ENCODE measurements at places on chromosomes 4 and X. TPM values are rescaled to one million over a fixed set of nuclear protein-coding genes. Genes with fewer than 3 reads are reported as not detected.

Gene ATRX
- total RNA-seq: 70.6 TPM

Gene NUP62CL
- total RNA-seq: 2.5 TPM

Gene MEPE
- total RNA-seq: not detected

- DNase-seq: no peak
- no peaks in the 10 kb centered on the region for H3K27me3 ChIP-seq
- H3K4me3 ChIP-seq: no peak overlapping the region
These were observed 110.7 kb downstream of the CFAP299 start for GRCh38 chr4:80446248-80446647.

- H3K4me3 ChIP-seq: no peak overlapping the region
- peak overlapping the region; percentile 74 for H3K27ac ChIP-seq
- DNase-seq: no peak
- H3K27me3 ChIP-seq: no peaks in the 10 kb centered on the region
- H3K4me1 ChIP-seq: peaks cover 40% of the 10 kb centered on the region
These were observed 61.8 kb downstream of the CAMK2D start for GRCh38 chr4:113699772-113700171.

DNA sequence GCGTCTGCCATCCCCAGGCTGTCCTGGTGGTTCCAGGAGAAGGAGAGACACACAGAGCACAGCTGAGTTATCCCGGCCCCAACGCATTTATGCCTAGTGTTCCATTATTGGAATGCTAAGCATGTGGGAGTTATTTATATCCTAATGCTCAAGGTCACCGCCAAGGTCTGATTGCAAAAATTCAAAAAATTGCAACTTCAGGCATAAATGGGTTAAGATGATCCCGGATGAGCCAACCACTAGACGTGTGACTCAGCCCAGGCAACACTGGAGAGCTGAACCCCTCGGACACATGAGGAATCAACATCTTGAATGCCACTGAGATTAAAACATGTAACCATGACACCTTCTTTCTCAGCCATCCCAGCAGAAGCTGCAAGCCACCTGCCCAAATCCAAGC, 3.8 kb upstream of the ZCCHC4 start:
- peaks cover 5% of the 10 kb centered on the region for H3K27me3 ChIP-seq
- H3K36me3 ChIP-seq: no peaks in the 10 kb centered on the region
- DNase-seq: no peak
- H3K4me1 ChIP-seq: peaks cover 12% of the 10 kb centered on the region
- no peak overlapping the region for H3K4me3 ChIP-seq
- no peak overlapping the region for H3K27ac ChIP-seq

GRCh38 chrX:31423609-31424189, 351.9 kb upstream of the FTHL17 start:
- no peaks in the 10 kb centered on the region for H3K36me3 ChIP-seq
- no peaks in the 10 kb centered on the region for H3K4me1 ChIP-seq
- no peak overlapping the region for H3K27ac ChIP-seq
- H3K27me3 ChIP-seq: no peaks in the 10 kb centered on the region
- peak; percentile 33 for DNase-seq
- no peak overlapping the region for H3K4me3 ChIP-seq

GRCh38 chr4:88110826-88111225, 47.6 kb downstream of the ABCG2 start:
- no peaks in the 10 kb centered on the region for H3K36me3 ChIP-seq
- DNase-seq: no peak
- no peak overlapping the region for H3K27ac ChIP-seq
- peaks cover 15% of the 10 kb centered on the region for H3K4me1 ChIP-seq
- no peaks in the 10 kb centered on the region for H3K27me3 ChIP-seq
- no peak overlapping the region for H3K4me3 ChIP-seq

DNA sequence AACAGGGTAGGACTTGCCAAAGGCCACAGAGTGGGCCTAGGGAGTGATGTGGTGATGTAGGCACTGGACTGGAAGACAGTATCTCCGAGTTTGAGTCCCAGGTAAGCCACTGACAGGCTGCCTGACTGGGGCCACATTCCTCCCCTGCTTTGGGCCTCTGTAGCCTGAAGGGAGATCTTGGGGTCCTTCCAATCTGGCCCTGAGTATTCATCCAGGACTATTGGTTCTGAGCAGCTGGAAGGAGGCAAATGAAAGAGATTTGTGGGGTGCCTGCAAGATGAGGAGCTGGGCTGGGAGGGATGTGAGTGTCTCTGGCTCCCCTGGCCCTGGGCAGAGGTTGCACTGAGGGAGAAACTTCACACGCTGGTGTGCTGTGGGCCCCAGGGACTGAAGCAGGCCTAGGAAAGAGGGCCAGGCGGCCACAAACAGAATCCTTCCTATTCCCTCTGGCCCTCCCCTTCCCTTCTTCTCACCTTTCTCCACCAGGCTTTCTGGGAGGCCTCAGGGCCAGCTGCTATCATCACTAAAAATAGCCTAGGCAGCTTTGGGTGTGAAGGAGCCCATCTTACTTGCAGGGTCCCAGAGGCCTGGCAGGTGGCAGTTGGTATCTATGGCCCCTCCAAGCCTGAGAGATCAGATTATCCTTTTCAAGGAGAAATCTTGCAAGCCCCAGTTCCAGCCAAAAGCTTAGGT, 70.1 kb downstream of the PJA1 start:
- H3K36me3 ChIP-seq: no peaks in the 10 kb centered on the region
- H3K27me3 ChIP-seq: no peaks in the 10 kb centered on the region
- H3K27ac ChIP-seq: no peak overlapping the region
- H3K4me3 ChIP-seq: no peak overlapping the region

DNA sequence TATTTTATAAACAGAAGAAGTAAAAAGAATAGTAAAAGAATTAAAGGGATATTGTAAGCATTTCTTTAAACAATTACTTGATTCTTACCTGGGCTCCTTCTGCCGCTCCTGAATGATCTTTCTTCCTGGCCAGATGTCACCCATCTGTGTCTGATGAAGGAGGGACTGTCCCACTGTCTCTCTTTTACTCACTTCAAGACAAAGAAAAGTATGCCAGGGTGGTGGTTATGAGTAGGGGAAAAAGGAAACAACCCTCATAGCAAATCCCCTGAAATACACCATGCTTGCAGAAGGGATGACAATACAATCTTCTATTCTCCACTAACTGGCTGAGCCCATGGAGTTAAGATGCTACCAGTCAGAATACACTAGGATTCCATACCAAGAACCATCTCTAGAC, 31.1 kb downstream of the SYTL4 start:
- no peaks in the 10 kb centered on the region for H3K4me1 ChIP-seq
- H3K27me3 ChIP-seq: peaks cover 18% of the 10 kb centered on the region
- no peak overlapping the region for H3K27ac ChIP-seq
- H3K4me3 ChIP-seq: no peak overlapping the region
- H3K36me3 ChIP-seq: no peaks in the 10 kb centered on the region
- DNase-seq: no peak

DNA sequence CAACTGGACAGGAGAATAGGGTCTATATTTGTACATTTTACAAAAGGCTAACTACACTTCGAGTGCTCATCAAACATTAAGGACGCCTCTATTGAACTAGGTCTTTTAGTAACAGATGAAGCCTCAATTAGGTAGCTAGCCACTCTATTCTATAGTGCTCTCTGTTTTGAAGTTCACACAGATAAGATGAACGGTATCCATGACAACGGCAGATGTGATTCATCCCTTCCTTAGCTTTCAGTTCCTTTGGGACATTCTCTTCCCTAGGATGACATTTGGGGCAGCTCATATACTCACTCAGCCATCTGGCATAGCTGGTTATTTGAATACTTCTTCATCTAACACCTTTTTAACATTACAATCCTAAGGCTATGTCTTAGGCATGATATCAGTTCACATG, 62.4 kb upstream of the WDFY3 start:
- no peak overlapping the region for H3K27ac ChIP-seq
- no peaks in the 10 kb centered on the region for H3K27me3 ChIP-seq
- H3K4me1 ChIP-seq: no peaks in the 10 kb centered on the region

DNA sequence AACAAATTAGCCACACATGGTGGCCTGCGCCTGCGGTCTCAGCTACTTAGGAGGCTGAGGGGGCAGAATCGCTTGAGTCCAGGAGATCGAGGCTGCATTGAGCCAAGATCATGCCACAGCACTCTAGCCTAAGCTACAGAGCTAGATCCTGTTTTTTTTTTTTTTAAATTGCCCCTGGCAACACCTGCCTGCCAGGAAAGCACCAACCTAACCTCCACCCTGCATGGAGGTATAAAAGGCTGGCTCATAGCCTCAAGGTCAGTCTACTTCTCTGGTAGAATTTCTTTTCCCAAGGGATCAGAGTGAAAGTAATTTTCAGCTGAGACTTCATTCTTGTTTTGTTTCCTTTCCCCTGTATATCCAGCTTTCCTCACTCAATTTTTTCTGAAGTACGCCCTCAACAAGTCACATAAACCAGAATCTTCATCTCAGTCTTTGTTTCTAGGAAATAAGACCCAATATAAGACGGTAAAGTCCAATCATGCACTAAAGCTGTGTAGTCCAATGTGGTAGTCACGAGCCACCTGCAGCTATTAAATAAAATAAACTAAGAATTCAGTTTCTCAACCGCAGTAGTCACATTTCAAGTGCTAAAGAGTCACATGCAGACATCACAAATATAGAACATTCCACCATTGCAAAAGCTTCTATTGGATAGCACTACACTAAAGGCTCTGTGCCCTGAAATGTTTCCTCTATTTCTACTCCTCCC, 113.3 kb downstream of the HPGD start:
- no peak for DNase-seq
- H3K36me3 ChIP-seq: no peaks in the 10 kb centered on the region
- no peak overlapping the region for H3K4me3 ChIP-seq

DNA sequence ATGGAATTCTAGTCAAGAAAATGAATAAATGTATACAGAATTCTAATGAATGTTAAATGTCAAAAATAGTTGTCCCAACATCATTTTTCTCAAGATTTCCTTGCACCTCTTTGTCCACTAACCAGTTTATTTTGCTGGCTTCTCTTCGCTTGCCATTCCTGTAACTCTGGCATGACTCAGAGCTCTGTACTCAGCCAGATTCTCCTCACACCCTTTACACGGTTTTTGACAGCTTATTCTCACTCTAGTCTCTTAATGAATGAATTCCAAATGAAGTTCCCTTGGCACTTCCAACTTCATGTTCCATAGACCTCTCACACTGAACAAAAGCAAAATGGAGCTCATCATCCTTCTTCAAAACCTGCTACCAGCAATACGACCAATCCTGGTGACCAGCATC, 419.3 kb upstream of the SLIT2 start:
- no peaks in the 10 kb centered on the region for H3K36me3 ChIP-seq
- no peak for DNase-seq

DNA sequence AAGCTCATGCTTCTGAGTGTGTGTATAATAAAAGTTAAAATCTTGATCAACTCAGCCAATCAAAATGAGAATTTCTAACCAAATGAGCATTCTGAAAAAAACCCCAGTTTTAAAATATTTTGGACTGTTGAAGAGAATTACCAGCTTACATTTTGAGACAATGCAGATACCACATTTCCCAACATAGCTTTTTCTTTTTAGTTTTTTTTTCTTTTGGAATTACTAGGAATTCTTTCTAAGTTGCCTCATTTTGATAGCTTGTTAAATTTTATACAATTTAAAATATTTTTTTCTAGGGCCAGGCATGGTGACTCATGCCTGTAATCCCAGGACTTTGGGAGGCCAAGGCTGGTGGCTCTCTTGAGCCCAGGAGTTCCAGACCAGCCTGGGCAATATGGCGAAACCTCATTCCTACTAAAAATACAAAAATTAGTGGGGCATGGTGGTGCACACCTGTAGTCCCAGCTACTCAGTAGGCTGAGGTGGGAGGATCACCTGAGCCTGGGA, 2.2 kb downstream of the RP2 start:
- no peaks in the 10 kb centered on the region for H3K27me3 ChIP-seq
- no peak for DNase-seq
- peaks cover 5% of the 10 kb centered on the region for H3K4me1 ChIP-seq
- H3K27ac ChIP-seq: no peak overlapping the region

GRCh38 chr4:79237851-79238250, 88.0 kb downstream of the NAA11 start:
- no peak for DNase-seq
- H3K36me3 ChIP-seq: no peaks in the 10 kb centered on the region
- peaks cover 5% of the 10 kb centered on the region for H3K27me3 ChIP-seq
- H3K4me1 ChIP-seq: no peaks in the 10 kb centered on the region
- H3K4me3 ChIP-seq: no peak overlapping the region
- no peak overlapping the region for H3K27ac ChIP-seq

- no peak overlapping the region for H3K4me3 ChIP-seq
- H3K4me1 ChIP-seq: no peaks in the 10 kb centered on the region
- no peak for DNase-seq
- no peaks in the 10 kb centered on the region for H3K27me3 ChIP-seq
These were observed 292.0 kb downstream of the CCSER1 start for GRCh38 chr4:90419124-90419711.

DNA sequence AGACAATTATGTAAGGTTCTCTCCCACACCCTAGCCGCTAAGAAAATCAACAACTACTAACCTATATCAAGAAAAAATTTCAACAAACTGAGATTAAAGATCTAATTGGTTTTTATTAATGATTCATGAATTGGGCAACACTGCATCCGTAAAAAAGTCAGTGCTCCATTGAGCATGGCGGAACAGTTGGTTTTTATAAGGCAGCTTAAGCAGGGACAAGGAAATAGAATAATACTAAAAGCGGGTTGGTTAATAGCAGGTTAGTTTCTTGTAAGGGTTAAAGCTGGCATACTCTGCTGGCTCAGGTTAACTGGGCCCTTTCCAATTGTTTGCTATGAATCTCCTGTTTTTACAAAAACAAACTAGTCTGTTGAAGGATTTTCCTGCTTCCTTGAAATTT, 202.3 kb upstream of the RASGEF1B start:
- no peaks in the 10 kb centered on the region for H3K27me3 ChIP-seq
- DNase-seq: no peak
- H3K4me3 ChIP-seq: no peak overlapping the region
- no peaks in the 10 kb centered on the region for H3K4me1 ChIP-seq
- no peaks in the 10 kb centered on the region for H3K36me3 ChIP-seq

DNA sequence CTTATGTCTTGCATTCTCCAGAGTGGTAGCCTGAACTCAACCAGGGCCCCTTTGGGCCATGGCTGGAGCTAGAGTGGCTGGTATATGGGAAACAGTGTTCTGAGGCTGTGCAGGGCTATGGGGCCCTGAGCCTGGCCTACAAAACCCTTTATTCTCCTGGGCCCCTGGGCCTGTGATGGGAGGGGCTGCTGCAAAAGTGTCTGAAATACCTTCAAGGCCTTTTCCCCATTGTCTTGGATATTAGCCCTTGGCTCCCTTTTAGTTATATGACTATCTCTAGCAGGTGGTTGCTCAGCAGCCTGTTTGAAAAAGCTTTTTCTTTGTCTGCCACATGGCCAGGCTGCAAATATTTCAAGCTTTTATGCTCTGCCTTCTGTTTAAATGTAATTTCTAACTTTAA, 22.5 kb downstream of the APOOL start:
- no peaks in the 10 kb centered on the region for H3K4me1 ChIP-seq
- no peak overlapping the region for H3K27ac ChIP-seq
- no peaks in the 10 kb centered on the region for H3K27me3 ChIP-seq
- peaks cover 12% of the 10 kb centered on the region for H3K36me3 ChIP-seq
- no peak for DNase-seq

Data from activated CD4-positive, alpha-beta T cell treated with anti-CD3 and anti-CD28 coated beads for 36 hours (primary cell).